EL (cell line): ENCODE measurements at places on chromosomes 6 and 20.

DNA sequence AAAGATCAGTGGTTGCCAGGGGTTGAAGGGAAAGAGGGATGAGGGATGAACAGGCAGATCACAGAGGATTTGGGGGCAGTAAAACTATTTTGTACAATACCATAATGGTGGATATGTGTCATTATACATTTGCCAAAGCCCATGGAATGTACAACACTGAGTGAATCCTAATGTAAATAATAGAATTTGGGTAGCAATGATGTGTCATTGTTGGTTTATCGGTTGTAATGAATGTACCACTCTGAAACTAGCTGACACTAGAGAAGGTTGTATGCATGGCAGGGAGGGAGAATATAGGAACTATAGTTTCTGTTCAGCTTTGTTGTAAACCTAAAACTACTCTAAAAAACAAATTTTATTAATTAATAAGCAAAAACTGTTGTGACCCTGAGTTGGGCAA lies 17.8 kb upstream of the ASF1A start:
- peak; percentile 58 for DNase-seq

GRCh38 chr6:169092375-169092774 lies 161.3 kb downstream of the THBS2 start:
- no peak for DNase-seq

- peak; percentile 63 for DNase-seq
Measured at GRCh38 chr6:11702500-11703130, 76.0 kb downstream of the ADTRP start.

GRCh38 chr6:123733180-123733579 lies 70.5 kb upstream of the NKAIN2 start:
- DNase-seq: no peak

DNA sequence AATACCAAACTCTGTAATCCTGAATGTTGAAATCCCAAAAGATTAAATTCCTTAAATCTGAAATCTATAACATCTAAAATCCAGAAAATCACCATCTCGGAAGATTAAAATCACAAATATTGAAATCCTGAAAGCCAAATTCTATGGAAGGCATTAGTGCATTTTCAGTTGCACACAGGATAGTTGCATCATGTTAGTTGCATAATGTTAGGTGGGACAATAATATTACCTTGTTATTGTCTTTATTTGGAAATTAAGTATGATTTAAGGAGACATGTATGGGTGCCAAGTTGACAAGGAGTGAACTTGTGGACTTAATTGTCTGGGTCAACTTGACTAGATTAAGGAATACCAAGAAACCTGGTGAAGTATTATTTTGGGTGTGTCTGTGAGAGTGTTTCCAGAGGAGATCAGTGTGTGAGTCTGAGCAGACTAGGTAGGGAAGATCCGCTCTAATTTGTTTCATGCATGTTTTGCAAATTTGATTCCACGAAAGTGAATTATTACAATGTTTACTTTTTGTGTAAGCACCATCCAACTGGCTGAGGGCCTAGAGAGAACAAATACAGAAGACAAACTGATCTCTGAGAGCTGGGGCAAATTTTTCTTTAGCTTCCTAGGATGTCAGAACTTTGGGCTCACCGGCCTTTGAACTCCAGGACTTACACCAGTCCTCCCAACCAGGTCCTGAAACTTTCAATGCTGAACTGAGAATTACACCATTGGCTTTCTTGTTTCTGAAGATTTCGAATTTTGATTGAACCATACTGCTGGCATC lies 545.1 kb upstream of the IRAK1BP1 start:
- no peak for DNase-seq

DNA sequence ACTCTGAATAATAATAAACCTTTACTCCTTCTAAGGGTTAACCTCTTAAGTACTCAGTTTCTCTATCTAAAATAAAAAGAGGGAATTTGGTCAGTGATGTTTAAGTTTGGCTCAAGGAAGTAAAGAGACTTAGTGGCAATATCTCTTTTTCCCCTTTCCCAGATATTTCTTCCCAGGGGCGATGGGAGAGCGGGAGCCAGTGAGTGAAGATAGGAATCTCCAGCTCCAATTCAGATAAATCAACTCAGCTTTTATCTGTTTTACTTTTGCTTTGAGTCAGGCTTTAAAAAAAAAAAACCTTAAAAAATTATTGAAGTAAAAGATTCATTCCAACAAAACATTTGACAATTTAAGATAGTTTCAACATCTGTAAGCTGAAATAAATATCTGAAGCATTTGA lies 45.4 kb upstream of the SNRPB2 start:
- DNase-seq: no peak

DNA sequence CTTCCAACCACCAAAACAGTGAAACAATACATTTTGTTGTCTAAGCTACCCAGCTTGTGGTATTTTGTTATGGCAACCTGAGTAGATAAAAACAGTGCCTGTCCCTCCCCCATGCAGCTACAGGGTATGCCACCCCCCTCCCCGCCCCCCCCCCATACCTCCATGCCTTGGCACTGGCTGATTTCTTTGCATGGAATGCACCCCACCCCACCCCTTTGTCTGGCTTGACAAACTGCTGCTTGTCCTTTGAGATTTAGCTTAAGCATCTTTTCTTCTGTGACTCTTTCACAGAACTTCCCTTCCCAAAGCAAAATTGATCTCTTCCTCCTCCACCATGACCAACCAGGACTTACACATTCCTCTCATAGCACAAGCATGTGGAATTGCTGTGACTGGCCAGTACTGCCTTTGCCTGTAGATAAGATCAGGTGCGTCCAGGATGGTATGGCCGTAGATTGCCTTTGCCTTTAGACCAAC lies 64.6 kb upstream of the ADGRF1 start:
- peak; percentile 18 for DNase-seq

- no peak for DNase-seq
Measured at GRCh38 chr20:11790046-11790445, 127.6 kb upstream of the BTBD3 start.

DNA sequence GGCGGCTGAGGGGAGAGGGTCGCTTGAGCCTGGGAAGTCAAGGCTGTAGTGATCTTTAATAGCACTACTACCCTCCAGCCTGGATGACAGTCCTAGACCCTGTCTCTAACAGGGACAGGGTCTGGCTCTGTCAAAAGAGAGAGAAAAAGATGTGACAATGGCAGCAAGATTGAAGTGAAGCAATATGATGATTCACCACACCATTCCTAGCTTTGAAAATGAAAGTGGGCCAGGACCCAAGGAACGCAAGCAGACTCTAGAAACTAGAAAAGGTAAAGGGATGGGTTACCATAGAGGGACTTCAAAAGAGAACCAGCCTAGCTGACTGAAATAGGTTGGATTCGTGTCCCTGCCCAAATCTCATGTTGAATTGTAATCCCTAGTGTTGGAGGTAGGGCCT lies 426.9 kb downstream of the HTR1B start:
- no peak for DNase-seq

DNA sequence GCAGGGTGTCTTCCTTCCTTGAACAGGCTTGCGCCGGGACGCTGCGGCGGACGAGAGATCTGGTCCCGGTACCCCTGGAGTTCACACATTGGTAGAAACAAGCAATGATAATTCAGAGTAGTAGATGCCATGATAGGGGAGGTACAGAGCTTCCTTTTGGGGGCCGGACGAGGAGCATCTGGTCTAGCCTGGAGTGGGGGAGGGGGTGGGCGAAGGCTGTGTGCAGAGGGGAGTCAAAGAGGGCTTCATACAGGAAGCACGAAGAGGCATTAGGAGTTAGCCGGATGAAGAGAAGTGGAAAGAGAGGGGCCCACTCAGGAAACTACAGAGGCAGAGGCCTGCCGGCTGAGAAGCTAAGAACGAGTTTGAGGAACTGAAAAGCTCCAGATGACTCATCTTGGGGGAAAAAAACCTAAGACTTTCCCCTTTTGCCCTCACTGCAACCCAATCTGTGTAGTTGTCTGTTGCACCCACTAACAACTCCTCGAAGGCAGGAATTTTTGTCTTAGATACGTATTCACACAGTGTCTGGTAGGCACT lies 611 bp downstream of the CNPY3 start:
- DNase-seq: peak; percentile 84

- DNase-seq: no peak
Measured at GRCh38 chr20:59971428-59971827, 13.2 kb downstream of the CDH26 start.

GRCh38 chr6:168272415-168273325 lies 46.9 kb downstream of the DACT2 start:
- DNase-seq: no peak

DNA sequence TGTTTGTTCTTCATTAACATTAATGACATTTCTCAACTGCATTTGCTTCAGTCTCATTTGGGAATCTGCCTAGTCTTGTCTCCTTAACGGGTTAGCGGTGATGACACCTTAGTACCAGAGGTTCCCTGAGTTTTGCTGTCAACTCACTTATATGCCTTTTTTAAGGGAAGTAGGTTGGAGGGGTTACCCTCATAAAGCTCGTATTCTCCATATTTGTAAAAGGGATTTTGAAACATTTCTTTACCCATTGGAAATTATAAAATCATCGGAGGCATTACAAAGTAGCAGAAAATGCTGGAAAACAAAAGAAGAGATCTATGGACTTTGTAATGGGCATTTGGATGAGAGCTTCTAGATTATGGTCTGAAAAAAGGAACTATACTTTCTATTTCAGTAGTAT lies 88.7 kb upstream of the PRDM1 start:
- no peak for DNase-seq

GRCh38 chr6:123769431-123769830 lies 34.2 kb upstream of the NKAIN2 start:
- no peak for DNase-seq

- peak; percentile 56 for DNase-seq
Measured at GRCh38 chr20:45934046-45934585, 367 bp upstream of the PCIF1 start.

GRCh38 chr20:24684421-24684871 lies 215.0 kb downstream of the SYNDIG1 start:
- no peak for DNase-seq

- no peak for DNase-seq
Measured at GRCh38 chr6:152055517-152055916, 248.0 kb downstream of the ESR1 start.

- no peak for DNase-seq
Measured at GRCh38 chr6:30213667-30213956, 406 bp upstream of the TRIM26 start.

DNA sequence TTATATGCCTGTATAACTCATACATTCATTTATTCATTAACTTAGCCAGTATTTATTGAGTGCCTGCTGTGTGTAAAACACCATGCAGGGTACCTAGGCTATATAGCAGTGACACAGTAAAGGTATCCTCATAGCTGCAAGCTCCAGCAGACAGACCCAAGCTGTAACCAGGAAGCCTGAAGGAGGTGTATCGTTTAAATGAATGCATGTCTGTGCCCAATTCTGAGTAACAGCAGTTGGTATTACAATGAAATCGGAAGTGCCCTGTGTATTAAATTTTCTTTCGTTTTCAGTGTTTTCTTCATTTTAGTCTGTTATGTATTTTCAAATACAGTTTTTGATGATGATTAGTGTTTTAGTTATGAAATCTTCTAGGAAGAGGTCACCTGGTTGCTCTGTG lies 485.8 kb upstream of the SOX4 start:
- no peak for DNase-seq

GRCh38 chr6:56772737-56773184 lies 130.1 kb upstream of the DST start:
- peak; percentile 80 for DNase-seq

- no peak for DNase-seq
Measured at GRCh38 chr20:58402827-58403226, 13.8 kb downstream of the VAPB start.

GRCh38 chr6:4055420-4056041 lies 23.4 kb downstream of the FAM217A start:
- DNase-seq: peak; percentile 87

- no peak for DNase-seq
Measured at GRCh38 chr6:167906899-167907298, 80.2 kb downstream of the AFDN start.
